ENCODE measurements at places on chromosomes 6 and 20.
A peak's percentile ranks its signal among the peaks of the same experiment; 100 is the strongest.

- no peak for DNase-seq
Measured at GRCh38 chr20:34088305-34089174, 23.5 kb downstream of the EIF2S2 start.

GRCh38 chr20:20710443-20711315 lies 1.8 kb downstream of the RALGAPA2 start:
- DNase-seq: no peak

DNA sequence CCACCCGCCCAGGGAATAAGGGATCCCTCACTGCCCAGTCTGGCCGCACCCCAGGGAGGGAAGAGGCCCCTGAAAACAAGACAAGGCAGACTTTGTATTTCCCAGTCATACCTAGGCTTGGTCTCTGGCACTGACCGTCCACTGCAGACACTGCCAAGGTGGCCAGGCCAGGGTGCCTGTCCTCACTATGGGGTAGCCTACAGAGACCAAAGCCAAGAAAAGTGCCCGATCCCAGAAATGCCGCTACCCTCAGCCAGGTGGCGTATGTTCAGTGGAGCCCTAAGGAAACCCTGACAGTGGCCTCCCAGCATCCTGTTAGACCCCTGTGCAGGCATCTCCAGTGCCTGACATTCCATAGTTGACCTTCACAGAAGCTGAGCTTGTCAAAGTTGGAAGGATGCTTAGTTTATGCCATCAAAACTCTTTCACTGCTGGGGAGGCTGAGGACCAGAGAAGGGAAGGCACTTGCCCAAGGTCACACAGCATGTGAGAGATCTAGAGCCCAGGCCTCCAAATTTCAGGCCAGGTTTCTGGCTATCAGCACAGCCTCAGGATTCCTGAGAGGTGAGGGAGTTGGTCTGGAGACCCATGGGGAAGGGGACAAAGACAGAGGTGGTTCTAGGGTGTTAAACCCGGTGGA lies 2.5 kb downstream of the SCRT2 start:
- DNase-seq: no peak

DNA sequence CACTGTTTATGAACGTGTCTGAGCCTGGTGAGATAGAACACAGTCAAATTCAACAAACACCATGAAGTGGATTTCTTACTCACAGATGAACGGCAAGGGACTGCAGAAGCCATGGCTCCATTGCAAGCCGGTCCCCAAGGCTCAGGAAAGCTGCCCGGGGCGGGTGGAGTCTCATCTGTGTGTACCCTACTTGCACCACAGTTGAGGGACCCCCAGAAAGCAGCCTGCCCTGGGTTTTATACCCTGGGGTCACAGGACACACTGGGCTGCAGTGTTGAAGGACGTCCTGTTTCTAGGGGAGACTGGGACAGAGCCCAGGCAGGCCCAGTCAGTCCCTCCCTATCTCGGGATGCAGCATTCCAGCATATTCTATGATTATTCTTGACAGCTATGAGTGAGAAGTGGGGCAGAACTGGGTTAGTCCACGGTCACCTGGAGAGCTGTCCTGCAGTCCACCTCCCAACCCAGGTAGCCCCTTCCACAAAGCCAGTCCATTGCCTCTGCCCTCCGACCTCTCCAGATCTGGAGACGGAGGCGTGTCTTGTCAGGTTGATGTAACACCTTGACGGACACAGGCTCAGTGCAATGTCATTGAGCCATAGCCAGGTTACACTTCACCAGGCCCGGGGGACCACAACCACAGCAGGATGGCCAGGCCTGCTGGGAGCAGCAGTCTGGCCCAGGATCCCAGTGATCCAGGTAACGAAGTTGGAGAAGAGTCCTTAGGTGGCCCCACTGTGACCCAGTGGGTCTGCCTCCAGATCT lies 35.5 kb downstream of the WRNIP1 start:
- DNase-seq: no peak

DNA sequence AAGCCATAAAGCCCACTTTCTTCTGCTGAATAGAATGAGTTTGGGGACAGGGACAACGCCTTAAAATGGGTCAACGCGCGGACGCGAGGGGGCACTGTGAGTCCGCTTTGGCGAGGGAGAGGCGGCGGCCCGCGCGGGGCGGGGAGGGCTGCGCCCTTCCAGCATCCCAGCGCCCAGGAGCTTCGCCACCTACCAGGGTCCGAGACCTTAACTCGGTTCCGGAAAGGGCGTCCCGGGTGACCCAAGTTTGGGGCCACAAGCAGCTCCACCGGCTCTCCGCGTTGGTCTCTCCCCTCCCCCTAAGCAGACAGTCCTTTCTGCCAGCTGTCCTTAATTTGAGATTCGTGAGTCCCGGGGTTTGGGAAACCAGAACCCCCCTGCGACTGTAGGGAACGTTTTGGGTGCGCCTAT lies 1.8 kb upstream of the SAMD5 start:
- peak; percentile 80 for DNase-seq

GRCh38 chr6:107794771-107795170 lies 29.3 kb downstream of the SCML4 start:
- no peak for DNase-seq

GRCh38 chr6:169950558-169950957 lies 199.1 kb downstream of the ERMARD start:
- no peak for DNase-seq

- no peak for DNase-seq
Measured at GRCh38 chr20:41063442-41063841, 34.8 kb downstream of the TOP1 start.

DNA sequence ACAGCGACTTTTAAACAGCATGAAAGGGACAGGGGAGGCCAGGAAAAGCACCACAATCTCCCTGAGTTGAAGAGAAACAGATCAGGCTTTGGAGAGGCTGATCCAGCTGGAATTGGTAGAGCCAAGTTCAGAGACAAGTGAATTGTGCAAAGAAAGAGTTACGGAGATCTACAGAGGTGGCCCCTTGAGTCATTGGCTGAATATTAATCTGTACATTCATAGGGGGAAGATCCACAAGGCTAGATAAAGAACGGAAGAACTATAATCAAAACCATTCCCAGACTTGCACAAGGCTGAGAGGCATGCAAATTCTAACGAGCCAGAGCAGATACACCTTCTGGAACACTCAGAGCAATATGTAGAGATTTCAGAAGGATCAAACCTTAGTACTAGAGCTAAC lies 14.2 kb upstream of the FOXQ1 start:
- DNase-seq: peak; percentile 57

GRCh38 chr6:4856785-4857184 lies 80.6 kb downstream of the CDYL start:
- DNase-seq: no peak

GRCh38 chr6:112595841-112596240 lies 248.7 kb downstream of the RFPL4B start:
- DNase-seq: no peak

GRCh38 chr6:67200626-67201403 lies 1434.3 kb upstream of the ADGRB3 start:
- DNase-seq: no peak

DNA sequence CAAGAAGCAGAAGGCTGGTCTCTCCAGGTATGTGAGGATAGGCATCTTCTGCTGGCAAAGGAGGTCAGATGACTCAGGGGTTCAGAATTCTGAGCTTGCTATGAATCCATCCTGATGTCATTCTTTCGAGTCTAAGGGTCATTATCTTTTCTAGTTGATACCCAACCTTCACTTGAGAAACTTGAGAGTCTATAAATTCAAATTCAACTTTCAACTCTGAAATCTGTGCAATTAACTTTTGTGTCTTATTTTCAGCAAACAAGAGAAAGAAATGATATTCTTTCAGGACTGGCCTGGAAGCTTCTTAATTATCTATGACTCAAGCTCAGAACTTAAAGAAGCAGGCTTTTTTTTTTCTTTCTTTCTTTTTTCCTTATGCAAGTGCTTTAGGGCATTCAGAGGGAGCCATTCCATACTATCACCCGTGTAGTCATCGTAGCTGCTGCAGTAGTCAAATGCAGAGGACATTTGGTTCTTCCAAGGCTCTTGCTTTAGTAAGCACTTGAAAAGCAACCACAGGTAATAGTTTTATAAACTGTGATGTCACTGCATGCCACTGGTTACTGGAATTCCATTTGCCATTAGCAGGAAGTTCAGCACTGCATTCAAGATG lies 93.0 kb downstream of the ADTRP start:
- DNase-seq: peak; percentile 67

DNA sequence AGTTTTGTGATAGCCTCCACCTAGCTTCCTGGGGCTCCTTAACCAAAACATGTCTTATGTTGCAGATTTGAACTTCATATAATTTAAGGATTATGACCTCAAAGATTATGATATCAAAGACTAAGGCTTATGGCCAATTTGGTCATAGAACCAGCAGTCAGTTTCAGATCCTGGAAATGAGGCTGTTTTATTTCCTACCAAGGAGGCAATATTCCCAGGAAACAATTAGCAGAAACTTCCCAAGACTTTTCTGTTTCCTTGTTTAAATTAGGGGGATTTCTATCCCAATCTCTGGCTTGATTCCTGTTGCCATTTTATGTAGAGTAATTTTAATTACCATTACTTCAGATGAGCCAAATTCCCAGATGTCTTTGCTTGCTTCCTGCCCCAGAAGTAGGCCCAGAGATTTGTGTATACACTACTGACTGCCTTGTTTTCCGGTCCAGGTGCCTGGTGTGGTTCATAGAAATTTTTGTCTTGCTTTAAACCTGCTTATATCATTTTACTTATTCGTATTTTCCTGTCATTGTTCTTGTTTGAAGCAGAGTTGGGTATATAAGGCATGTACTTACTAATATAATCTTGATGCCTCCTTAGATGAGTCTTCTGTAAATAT lies 119.2 kb upstream of the TMEM170B start:
- no peak for DNase-seq

- DNase-seq: no peak
Measured at GRCh38 chr20:4120921-4121321, 105.6 kb upstream of the RNF24 start.

DNA sequence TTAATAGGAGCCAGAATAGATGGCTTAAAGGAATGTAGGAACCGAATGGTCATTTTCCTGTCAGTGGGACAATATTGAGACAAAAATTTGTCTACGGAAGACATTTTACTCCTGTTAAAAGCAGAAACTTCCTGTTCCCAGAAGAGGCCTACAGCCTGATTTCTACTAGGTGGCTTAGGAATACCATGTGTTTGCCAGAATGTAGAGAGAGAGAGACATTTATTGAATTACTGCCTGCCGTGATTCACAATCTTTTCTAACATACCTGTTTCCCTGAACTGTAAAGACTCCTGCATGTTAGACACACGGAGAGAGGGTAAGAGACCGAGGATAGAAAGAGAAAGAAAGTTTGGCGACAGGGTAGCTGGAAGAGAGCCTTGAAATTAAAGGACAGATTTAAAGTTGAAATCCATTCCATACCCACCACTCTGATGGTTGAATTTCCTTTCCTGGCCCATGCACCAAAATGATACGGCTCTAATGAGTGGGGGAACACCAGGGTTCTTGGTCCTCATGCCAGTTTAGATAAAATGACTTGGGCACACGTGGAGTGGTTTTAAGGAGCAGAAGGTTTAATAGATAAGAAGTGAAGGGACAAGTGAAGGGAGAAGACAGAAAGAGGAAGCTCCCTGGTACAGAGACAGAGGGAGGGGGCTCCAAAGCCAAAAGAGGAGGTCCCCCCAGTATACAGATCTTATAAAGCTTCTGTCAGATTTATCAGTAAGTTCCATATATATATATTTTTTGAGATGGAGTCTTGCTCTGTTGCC lies 22.5 kb downstream of the NCOA3 start:
- DNase-seq: no peak

DNA sequence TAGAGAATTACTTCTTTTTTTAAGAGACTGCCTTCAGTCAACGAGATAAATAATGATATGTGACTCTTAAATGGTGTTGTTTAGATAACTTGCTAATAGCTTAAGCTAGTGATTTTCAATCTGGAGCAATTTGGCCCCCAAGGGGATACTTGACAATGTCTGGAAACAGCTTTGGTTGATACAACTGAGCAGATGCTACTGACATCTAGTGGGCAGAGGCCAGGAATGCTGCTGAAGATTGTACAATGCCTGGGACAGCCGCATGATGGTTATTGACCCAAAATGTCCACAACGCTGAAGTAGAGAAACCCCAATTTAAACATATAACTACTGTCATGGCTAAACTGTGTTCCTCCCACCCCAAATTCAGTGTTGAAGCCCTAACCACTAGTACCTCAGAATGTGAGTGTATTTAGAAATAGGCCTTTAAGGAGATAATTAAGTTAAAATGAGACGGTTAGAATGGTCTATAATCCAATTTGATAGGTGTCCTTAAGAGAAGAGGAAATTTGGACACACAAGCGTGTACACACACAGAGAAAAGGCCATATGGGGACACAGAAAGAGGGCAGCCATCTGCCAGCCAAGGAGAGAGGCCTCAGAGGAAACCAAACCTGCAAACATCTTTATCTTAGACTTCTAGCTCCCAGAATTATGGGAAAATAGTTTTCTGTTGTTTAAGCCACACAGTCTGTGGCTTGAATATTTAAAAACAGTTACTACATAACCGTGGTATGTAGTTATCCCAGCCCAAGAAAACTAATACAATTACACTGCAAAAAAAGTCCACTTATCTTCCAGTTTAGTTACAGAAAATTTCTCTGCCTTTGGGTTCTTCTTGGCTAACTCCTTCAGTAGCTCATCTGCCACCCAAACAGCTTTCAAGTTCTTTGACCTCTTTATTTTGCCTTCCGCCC lies 22.2 kb downstream of the RWDD2A start:
- DNase-seq: peak; percentile 58

GRCh38 chr6:149464411-149464810 lies 20.4 kb downstream of the ZC3H12D start:
- DNase-seq: no peak

DNA sequence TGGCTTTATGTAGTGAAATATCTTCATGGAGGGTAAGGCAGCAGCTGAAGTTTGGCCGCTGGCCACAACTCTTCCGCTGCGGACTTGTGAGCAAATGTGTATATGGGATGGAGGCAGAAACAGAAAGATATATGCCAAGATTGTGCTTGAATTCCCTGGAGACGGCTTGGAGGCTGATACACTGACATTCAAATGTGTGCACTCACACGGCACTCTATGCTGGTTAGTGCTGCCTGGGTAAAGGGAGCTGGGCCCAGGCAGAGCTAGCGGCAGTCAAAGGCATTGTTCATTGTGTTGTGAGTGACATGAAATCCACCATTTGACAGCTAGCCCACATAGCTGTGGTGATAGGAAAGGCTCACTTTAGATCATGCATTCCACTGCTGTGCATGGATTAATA lies 202.7 kb downstream of the CLIC5 start:
- DNase-seq: no peak

GRCh38 chr6:27611451-27611850 lies 138.5 kb upstream of the ZNF184 start:
- no peak for DNase-seq

- DNase-seq: no peak
Measured at GRCh38 chr6:42970871-42971612, 7.9 kb downstream of the PEX6 start.

GRCh38 chr20:20546402-20546801 lies 166.0 kb downstream of the RALGAPA2 start:
- DNase-seq: no peak

DNA sequence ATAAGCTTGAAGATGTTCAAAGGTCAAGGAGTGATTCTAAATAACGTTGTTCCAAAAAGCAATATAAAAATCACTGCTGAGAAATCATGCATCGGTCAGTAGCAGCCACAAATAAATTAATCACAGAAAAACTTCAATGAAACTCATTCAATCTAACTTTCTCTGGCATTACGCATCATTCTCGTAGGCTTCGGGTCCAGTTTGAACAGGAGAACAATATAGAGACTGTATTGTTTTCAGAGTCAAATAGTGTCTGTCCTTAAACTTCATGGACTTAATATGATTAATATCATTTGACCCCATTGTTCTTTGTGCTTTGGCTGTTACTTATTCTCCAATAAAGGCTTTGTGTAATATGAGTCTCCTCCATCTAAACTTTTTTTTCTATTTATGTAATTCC lies 200.4 kb downstream of the C6orf118 start:
- DNase-seq: no peak
